ENCODE measurements at places on chromosomes 3 and 15.

DNA sequence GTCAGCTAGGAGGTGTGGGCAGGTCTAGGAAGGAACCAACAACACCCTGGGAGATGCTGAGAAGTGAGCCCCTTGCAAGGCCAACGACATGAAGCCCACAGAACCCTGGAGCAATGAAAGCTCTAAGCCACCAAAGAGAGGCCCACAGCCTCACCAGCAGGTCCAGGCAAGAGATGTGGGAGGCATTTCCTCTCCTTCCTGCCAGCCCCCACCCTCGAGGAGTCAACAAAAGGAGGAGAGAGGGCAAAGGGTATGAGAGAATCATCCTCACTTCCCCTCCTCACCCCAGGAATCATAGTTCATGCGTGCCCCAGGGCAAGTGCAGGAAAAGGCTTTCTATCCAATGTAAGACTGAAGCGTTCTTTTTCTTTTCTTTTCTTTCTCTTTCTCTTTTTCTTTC lies 195.8 kb downstream of the SHQ1 start:
- DNase-seq: no peak

DNA sequence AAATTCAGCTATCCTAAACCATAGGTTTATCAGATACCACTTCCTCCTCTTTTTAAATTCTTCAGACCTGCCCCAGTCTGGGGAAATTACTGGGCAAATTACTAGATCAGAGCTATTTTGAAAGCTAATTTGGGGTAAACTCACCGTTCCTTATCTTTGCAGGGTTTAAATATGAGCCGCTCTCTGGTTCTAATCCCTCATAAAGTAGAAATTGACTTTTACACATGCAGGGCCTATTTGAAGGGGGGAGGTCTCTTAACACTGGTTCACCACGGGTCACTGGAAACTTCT lies 11.0 kb upstream of the MEIS2 start:
- no peak for DNase-seq

DNA sequence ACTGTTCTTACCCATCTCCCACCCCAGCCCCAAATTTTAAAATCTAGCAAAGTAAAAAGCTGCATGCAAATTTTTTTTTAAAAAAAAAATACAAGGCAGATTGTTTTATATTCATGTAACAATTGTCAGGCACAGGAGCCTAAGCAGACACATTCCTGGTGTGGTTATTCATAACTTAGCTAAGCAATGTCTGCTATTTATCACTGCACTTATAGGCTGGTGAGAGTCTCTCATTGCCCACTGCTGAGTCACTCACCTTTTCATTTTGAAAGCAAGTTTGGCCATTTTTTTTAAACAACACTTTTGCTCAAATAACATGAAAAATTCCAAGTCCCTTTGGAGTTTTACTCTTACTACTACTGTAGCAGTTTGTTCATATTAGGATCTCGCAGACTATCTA lies 413.9 kb downstream of the RBMS3 start:
- no peak for DNase-seq

DNA sequence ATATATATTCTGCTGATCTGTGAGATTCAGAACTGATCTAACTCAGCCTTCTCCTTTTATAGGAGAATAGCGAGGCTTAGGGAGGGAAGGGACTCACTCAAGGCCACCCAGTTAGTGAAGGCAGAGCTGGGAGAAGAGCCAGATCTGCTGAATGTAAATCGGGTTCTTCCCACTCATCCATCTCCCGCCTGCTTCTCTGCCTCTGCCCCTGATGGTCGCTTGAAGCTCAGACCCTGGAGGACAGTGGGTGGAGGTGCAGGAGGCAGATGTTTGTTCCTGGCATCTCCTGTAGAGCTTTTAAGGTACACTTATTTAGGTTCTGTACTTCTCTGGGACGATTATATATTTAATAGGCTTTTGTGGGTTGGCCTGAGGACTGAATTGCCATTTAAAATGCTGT lies 4.3 kb downstream of the PDIA5 start:
- no peak for DNase-seq

GRCh38 chr3:17013050-17013449 lies 128.3 kb downstream of the PLCL2 start:
- no peak for DNase-seq
